ENCODE measurements at places on chromosomes 13 and 19.

DNA sequence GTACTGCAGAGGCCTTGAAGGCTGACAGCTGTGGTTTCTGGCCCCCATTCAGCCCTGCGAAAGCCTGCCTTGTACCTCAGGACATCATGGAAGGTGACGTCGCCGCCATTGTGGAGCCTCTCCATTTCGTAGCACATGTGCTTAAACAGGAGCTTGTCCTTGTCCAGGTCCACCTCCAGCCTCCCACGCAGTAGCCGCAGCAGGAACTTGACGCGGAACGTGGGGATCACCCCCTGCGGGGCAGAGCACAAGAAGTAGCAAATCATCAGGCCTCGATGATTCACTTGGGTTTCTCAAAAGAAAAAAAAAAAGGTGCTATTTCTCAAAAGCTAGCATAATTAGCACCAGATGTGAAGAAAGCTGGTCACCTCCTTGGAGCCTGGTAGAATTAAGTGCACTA lies 351.0 kb downstream of the NALCN start:
- peak; percentile 75 for DNase-seq

GRCh38 chr13:37539976-37540605 lies 58.5 kb downstream of the POSTN start:
- peak; percentile 73 for DNase-seq

- peak; percentile 11 for DNase-seq
Measured at GRCh38 chr19:8004723-8005513, 523 bp downstream of the ELAVL1 start.

GRCh38 chr13:113408562-113408961 lies 44.6 kb upstream of the GRTP1 start:
- no peak for DNase-seq

DNA sequence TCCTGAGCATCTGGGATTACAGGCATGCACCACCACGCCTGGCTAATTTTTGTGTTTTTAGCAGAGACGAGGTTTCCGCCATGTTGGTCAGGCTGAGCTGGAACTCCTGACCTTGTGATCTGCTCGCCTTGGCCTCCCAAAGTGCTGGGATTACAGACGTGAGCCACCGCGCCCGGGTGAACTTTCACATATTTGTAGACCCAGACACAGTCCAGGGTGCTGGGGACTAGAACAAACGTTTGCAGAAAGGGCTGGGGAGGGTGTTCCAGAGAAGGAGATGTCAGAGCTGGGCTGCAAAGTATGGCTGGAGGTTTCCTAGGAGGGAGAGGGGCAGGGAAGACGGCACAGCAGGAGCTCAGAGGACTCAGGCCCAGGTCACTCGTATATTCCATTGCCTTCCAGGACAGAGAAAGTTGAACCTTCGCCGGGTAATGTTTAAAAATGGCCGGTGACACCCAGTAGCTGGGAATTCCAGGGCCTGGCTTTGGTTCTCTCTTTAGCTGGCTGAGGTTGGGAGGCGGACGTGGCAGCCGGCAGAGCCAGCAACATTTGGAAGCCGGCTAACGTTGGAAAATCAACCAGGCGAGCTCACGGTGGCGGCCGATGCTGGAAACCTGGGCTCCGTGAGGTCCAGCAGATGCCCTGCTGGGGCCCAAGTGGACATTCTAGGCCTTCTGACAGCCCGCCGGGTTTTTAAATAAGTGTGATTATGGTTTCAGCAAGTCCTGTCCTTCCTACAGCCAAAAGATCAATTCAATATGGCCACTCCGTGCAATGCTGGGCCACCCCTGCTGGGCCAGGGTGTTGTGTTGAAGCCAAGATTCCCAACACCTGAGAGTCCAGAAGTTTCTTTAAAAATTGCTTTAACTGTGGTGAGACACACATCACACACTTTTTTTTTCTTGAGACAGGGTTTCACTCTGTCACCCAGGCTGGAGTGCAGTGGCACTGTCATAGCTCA lies 41.5 kb downstream of the NFIC start:
- peak; percentile 40 for DNase-seq

DNA sequence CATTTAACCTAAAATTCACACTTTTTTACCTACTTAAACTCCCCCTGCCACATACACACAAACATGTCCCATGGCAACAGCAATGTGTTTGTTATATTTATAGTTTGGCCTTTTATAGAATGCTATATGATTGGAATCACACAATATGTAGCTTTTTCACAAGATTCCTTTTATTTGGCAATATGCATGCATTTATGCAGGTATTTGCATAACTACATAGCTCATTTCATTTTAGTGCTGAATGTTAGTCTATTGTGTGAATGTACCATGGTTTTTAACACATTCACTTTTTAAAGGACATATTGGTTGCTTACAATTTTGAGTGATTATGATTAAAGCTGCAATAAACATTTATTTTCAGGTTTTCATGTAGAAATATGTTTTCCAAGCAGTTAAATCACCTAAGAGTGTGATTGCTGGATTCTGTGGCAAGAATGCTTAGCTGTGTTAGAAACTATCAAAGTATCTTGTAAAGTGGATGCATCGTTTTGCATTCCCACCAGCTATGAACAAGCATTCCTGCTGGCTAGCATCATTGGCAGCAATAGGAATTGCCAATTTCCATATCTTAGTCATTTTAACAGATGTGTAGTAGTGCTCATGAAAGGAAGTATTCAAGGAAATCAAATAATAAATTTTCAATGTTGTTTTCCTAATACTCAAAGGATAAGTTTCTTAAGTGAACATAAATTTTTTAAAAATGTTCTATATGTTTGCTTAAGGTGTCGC lies 557.0 kb downstream of the SLITRK1 start:
- peak; percentile 81 for DNase-seq

GRCh38 chr19:7856679-7857663 lies 17.2 kb downstream of the PRR36 start:
- DNase-seq: no peak

- DNase-seq: no peak
Measured at GRCh38 chr13:93982179-93982918, 497.1 kb downstream of the DCT start.

DNA sequence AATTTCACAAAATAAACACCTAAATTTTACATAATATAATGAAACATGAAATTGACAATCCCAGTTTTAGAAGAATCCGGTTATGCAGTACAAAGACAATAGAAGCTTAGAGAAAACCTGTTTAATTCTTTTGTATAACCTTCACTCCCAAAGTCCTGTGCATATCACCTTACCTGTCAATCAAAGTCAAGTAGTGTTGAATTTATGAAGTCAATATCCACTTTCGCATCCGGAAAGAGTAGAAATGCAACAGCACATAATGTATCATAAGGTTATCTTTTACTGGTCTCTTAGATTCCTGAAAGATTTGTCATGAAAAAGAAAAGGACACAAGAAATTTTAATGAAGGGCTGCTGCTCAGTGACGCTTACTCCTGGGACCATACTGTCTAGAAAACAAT lies 1112.6 kb downstream of the PCDH9 start:
- DNase-seq: no peak

- peak; percentile 14 for DNase-seq
Measured at GRCh38 chr13:77002590-77003190, 10.8 kb downstream of the CLN5 start.

- DNase-seq: peak; percentile 57
Measured at GRCh38 chr19:12825254-12826131, 8.9 kb downstream of the RTBDN start.

- DNase-seq: no peak
Measured at GRCh38 chr13:44022196-44022595, 142.5 kb downstream of the LACC1 start.

- peak; percentile 94 for DNase-seq
Measured at GRCh38 chr19:20923077-20923871, at the start of gene ZNF85. TSS of gene ZNF85 (plus strand) at chr19:20923251. CDS start at chr19:20923401, 150 bp downstream.

- DNase-seq: no peak
Measured at GRCh38 chr19:38047641-38048040, 140.6 kb downstream of the SIPA1L3 start.

DNA sequence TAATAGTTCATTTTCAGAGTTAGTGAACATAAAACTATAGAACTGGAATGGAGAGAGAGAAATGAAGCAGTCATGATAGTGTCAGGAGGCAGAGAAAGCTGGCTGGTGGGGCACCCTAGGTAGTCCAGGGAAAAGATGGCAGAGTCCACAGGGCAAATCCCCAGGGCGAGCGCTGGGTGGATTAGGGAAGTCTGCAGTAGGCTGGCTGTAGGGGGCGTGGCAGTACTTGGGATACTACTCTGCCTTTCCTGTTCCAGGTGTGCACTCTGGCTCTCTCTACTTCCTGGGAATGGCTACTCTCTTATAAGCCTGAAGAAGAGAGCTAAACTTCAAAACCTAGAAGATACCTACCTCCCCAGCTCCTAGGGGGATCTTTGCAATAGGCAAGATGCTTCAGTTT lies 232.9 kb upstream of the SLC10A2 start:
- DNase-seq: no peak

DNA sequence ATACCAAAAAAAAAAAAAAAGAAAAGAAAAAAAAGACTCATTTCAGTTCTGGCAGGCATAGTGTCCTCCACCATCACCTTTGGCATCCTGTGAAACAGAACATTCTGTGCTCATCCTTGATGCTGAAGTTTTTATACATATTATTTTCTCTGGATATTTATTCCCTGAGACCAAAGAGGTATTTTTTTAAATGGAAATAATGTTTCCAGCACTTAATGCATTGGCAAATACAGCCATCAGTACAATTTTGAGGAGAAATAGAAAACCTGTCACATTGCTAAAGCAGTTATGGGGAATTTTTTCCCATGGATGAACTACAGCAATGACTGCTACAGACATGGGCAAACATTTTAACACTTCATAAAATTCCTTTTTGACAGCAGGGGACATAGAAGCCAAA lies 312.4 kb downstream of the DNAJC15 start:
- no peak for DNase-seq

DNA sequence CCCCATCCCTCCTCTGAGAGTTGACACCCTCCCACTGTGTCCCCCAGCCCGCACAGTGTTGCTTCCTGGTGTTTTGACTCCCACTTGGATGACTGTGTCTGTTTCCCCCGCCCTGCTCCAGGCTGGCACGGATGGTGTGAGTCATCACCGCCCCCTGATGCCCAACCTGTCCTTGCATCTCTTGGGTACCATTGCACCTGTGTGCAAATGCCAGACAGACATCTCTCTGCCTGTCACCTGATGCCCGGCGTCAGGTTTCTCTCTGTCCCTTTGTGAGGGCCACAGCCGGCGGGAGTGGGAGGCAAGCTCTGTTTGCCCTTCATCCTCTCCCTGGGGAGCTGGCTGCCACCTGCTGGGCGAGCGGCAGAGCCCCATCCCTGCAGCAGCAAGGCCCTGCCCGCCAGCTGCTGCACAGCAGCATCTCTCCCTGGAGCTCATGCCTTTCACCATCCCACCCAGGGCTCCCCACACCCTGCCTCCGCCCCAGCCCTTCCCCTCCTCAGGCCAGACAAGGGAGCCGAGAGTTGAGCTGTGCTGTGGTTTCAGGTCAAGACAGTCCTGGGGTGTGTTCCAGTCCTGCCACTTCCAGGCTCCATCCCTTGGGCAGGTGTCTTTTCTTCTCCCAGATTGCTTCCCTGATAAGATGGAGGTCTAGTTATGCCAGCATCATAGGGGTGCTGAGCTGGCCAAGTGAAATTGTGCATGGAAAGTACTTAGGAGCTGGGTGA lies 29.7 kb downstream of the NKPD1 start:
- no peak for DNase-seq

GRCh38 chr13:48586591-48587103 lies 53.8 kb upstream of the RCBTB2 start:
- DNase-seq: no peak

GRCh38 chr13:31032528-31033113 lies 100.2 kb downstream of the TEX26 start:
- DNase-seq: no peak

DNA sequence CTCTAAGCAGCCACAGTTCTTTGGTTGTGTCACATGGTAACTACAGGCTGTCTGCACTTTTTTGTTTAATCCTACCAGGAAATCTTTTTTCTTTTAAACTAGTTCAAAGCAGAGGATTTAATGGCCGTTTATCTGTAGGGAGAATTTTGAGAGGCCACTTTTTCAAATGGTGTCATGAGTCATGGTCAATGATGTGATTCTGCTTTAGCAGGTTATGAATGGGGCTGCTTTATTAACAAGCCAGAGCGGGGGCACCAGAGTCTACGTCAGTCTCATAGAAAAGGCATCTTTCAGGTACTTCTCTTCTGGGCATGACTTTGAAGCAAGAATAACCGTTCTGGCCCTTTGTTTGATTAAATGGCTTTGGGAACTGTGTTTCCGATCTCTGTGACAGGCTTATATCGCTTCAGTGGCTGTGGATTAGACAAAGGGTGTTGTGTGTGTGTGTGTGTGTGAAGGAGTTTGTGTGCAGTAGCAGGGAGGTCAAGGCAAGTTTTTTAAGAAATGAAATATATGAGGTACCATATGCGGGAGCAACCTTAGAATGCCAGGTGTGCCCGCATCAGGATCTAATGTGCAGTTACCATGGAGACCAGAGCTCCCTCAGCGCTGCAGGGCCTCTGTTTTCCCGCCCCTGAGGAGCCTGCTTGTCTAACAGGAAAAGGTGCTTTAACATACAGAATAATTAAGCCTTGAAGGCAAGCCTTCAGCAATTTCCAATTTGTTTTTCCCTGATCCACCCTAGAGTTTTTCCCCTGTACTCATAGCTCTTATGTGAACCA lies 120.5 kb downstream of the KATNAL1 start:
- DNase-seq: no peak

DNA sequence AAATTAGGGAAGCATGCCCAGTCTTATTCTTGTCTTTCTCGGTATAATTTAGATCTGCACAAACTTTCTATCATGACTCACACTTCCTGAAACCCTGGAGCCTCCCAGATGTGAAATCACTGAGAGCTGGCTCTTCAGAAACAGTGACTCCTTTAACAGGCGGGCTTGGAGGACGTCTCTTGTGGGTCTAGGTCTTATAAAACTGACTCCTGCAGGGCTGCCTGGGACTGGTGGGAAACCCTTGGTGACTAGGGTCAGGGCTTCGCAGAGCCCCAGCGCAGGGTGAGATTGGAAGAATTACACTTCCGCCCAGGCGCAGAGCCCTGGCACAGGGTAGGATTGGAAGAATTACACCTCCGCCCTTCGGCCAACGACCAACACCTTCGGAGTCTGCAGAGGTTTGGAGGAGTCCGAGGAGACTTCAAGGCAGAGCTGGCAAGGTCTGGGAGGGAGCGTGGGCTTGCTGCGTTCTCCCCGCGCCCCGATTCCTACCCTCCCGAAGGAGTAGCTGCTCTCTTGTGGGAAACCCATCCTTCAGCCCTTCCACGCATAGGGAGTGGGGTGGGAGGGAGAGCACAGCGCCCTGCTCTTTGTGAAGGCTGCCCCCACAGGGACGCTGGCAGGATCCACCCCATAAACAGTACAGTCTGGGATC lies 43.4 kb upstream of the MAP3K10 start:
- peak; percentile 79 for DNase-seq

GRCh38 chr19:4542896-4543841 lies 3.3 kb upstream of the LRG1 start:
- DNase-seq: no peak

DNA sequence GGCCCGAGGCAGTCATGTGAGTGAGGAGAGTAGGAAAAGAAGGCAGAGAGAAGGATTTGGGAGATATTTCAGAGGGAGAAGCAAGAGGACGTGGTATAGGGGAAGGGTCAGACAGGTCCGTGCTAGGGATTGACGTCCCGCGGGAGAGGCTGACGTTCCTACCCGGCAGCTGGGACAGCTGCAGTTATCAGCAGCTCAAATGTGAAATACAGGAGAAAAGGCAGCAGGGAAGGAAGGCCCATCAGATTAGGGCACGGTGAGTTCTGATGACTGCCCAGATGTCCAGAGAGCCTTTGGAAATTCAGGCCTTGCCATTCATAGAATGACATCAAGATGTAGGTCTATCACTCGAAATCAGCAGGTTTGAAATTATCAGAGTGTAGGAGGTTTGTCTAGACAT lies 88.4 kb downstream of the IRS2 start:
- DNase-seq: no peak
